ENCODE measurements at places on chromosomes 12 and 14.

- no peak for DNase-seq
Measured at GRCh38 chr14:52692248-52692962, 3.0 kb downstream of the ERO1A start.

- no peak for DNase-seq
Measured at GRCh38 chr12:55822228-55822627, 4.4 kb downstream of the ORMDL2 start.

DNA sequence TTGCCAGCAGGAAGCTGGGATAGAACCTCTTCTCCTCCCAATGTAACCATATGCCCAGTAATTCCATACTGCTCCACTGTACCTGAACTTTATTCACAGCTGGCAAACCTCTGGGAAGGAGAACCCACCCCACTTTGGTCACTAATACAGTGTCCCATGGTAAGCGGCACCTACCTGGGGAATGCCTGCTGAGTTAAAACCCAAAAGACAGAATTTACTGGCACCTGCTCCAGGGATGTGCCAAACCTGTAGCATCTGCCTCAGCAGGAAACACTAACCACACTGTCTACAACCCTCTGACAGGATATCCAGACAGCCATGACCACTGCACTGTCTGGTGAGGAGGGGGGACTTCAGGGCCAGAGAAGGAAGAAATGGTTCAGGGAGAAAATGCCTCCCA is 26.6 kb downstream of the DDX24 start:
- DNase-seq = no peak

DNA sequence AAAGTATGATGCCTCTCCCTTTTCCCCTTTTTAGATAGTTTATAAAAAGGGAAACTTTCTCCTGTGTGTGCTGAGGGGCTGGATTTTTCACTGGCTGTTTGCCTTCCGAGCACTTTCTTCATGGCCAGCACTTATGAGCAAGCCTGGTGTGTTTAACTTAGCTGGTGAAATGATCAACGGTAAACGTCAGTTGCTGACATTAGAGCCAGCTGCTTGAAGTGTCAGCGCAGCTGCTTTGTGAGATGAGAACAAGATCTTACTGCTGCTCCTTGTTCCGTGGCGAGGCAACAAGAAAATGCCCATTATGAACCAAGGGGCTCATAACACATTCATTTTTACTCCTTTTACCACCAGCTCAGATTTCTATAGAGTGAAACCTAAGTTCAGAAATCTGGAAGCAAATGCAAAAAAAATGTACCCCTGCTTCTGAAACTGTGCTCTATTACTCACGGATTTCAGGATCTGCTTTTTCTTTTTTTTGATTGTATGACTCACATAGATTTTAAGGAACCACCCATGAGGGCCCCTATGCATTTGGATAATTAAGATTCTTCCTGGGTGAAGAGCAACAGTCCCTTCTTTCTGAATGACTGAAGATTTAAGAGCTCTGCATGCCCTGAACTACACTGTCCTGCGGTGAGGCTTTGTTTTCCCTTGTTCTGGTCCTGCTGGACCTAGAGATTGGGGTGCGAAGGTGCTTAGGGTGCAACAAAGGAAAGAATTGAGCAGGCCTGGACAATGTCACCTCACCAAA is 74.3 kb upstream of the CPM start:
- DNase-seq = no peak

Measured in activated CD8-positive, alpha-beta memory T cell treated with anti-CD3 and anti-CD28 coated beads, Interleukin-2, amount 50 U/mL, for 4 hours (primary cell).